ENCODE measurements at places on chromosomes 4 and X.

GRCh38 chrX:133999031-133999705 lies 13.8 kb upstream of the GPC3 start:
- peak; percentile 76 for DNase-seq

GRCh38 chr4:86927843-86928395 lies 6.9 kb upstream of the AFF1 start:
- DNase-seq = no peak

GRCh38 chrX:103540145-103540544 lies 20.9 kb upstream of the RAB40A start:
- DNase-seq = no peak

- no peak for DNase-seq
Measured at GRCh38 chrX:69121321-69122000, 43.8 kb downstream of the PJA1 start.

- no peak for DNase-seq
Measured at GRCh38 chrX:19947612-19948011, 43.2 kb downstream of the BCLAF3 start.
